ENCODE measurements at places on chromosomes 4 and X.

DNA sequence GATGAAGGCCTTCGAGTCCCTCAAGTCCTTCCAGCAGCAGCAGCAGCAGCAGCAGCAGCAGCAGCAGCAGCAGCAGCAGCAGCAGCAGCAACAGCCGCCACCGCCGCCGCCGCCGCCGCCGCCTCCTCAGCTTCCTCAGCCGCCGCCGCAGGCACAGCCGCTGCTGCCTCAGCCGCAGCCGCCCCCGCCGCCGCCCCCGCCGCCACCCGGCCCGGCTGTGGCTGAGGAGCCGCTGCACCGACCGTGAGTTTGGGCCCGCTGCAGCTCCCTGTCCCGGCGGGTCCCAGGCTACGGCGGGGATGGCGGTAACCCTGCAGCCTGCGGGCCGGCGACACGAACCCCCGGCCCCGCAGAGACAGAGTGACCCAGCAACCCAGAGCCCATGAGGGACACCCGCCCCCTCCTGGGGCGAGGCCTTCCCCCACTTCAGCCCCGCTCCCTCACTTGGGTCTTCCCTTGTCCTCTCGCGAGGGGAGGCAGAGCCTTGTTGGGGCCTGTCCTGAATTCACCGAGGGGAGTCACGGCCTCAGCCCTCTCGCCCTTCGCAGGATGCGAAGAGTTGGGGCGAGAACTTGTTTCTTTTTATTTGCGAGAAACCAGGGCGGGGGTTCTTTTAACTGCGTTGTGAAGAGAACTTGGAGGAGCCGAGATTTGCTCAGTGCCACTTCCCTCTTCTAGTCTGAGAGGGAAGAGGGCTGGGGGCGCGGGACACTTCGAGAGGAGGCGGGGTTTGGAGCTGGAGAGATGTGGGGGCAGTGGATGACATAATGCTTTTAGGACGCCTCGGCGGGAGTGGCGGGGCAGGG lies 568 bp downstream of the HTT start:
- DNase-seq = peak; percentile 12

DNA sequence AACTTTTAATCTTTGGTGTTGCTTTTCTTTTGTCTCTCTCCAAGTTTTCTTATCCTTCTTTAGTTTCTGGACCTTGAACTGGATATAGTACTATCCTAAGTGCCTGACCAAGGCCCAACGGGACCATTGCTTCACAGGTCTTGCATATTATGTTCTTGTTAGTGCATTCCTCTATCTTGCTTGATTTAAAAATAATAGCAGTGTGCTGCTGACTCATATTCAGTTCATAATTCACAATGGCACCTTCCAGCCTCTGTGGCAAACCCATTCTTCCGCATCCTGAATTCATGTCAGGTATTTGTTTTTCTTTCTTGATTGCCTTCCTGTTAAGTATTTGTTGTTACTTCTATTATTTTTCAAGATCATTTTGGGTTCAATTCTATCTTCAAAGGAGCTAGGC lies 197.1 kb upstream of the GIMD1 start:
- DNase-seq = no peak

DNA sequence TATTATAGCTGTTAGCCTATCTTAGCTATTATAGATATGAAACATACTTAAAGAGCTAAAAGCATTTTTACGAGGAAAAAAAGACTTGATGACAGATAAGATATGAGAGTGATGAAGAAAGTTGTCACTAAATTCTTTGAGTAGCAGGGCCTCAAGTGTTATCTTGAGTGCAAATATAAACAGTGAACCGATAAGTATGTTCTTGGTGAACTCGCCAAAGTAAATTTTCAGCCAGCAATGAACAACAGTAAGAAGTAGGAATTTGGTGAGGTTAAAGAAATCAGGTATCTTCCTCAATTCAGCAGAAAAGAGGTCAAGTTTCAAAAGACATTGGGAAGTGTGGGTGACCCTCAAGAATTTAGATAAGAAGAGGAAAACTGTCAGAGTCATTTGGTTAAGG lies 471.8 kb upstream of the FTHL17 start:
- no peak for DNase-seq

GRCh38 chr4:6198768-6199421 lies 1.5 kb downstream of the JAKMIP1 start:
- DNase-seq = peak; percentile 43

GRCh38 chr4:4385729-4386295 lies 1.1 kb upstream of the NSG1 start:
- DNase-seq = no peak

GRCh38 chrX:42973321-42973720 lies 195.4 kb upstream of the PPP1R2C start:
- no peak for DNase-seq

GRCh38 chr4:75494563-75494962 lies 19.6 kb downstream of the RCHY1 start:
- no peak for DNase-seq

GRCh38 chr4:144090744-144091143 lies 49.8 kb downstream of the GYPA start:
- no peak for DNase-seq

DNA sequence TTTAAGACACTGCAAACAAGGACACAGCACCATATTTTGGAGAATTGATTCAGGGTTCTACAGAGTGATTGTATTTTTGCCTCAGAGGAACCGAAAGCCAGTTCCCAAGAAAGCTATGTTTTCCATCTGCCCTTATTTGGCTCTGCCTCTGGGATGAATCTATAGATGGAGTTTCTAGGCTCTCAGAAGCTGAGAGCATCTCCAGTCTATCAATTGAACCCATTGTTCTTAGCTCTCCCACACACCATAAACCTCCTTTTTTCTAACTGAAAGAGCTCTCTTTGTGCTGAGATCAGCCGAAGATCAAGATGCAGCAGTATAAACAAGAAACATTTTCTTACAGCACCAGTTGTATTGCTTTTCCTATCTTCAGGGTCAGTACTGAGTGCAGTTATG lies 16.9 kb downstream of the PLP1 start:
- DNase-seq = no peak

- no peak for DNase-seq
These were observed 115.7 kb upstream of the MAGEB16 start for GRCh38 chrX:35682476-35682875.

GRCh38 chr4:185215261-185215660 lies 5.9 kb downstream of the SNX25 start:
- DNase-seq = no peak

DNA sequence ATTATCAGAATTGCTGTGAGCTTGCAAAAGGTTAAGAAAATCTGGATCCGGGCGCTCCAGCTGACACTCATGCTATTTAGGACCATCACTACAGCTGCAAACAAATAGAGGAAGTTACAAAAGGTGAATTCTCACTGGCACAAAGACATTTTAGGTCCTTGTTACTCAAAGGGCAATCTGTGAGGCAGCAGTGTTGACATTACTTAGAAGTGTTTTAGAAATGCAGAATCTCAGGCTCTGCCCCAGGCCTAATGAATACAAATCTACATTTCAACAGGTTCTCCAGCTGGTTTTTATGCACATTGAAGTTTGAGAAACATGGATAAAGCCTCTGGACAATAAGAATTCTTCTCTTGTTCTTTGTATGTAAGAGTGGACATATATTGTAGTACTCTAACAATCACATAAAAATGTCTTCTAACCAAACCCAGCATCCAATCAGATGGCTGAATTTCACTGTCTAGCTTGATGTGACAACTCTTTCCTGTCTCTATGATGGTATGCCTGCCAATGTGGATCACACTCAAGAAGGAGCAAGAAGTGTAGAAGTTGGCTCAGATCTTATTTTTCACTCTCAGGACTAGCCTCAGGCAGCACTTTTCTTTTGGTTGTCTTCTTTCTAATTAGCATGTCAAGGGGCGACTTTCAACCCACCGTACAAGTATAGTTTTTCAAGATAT lies 18.8 kb downstream of the SLC7A11 start:
- DNase-seq = no peak

GRCh38 chr4:80073473-80074008 lies 512 bp upstream of the ANTXR2 start:
- DNase-seq = no peak

All from NCI-H1694 treated with DMSO at 0.1 percent for 48 hours (cell line).